Effector CD8-positive, alpha-beta T cell (primary cell): ENCODE measurements at places on chromosomes 7 and 10.

DNA sequence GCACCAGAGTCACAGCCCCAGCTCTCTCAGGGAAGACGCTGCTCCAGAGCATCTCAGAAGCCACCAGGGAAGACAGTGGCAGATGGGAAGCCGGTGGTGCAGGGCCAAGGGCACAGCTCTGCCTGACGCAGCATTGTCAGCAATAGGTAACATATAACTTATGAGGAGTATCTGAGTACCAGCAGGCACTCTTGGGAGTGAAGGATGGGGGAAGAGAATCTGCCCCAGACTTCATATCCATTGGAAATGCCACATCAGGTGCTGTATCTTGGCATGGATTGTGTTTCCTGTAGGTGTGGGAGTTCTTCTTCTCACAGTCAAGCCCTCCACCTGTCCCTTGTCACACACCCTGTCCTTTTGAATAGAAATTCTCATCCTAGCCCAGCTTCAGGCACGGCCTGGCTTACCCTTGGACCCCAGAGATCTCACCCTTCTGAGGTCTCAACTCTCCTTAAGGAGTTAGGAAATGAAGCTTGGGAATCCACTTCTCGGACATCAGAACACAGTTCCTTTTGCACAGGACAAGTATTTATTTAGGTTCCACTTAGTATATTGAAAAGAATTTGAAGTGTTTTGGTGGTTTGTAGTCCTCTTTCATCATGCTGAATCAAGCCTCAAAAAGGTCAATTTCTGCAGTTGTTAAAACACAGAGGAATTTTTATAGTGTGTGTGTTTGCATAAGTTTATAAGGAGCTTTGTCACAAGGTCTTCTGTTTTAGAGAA, 9.9 kb downstream of the EPDR1 start:
- DNase-seq: no peak

- no peak for DNase-seq
Observed at GRCh38 chr7:140676306-140676705, 3.6 kb downstream of the ADCK2 start.

GRCh38 chr10:77888356-77888703, 38.2 kb downstream of the DLG5 start:
- no peak for DNase-seq

GRCh38 chr10:87544721-87545120, 40.0 kb downstream of the MINPP1 start:
- no peak for DNase-seq

GRCh38 chr7:152107945-152108344, 82.5 kb downstream of the GALNT11 start:
- DNase-seq: no peak

GRCh38 chr7:131067220-131067619, 260.5 kb upstream of the MKLN1 start:
- DNase-seq: no peak

- no peak for DNase-seq
Observed at GRCh38 chr7:18234519-18234918, 206.9 kb upstream of the PRPS1L1 start.

- no peak for DNase-seq
Observed at GRCh38 chr7:148697256-148698006, 1.3 kb upstream of the CUL1 start.

- DNase-seq: peak; percentile 58
Observed at GRCh38 chr7:100119970-100120732, 717 bp downstream of the CNPY4 start.

DNA sequence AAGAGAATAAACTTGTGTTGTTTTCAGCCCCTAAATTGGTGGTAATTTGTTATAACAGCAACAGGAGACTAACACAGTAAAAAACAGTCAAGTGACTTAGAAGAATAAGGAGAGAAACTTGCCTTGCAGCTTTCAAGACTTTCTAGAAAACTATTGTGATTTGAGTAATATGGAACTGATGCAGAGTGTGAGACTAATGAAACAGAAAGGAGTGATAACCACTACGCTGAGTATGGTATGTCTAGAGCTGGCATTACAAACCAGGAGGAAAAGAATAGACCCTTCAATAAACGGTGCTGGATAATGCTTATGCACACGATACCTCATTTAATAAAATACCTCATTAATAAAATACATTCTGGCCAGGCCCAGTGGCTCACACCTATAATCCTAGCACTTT, 99.9 kb downstream of the CREM start:
- DNase-seq: no peak

DNA sequence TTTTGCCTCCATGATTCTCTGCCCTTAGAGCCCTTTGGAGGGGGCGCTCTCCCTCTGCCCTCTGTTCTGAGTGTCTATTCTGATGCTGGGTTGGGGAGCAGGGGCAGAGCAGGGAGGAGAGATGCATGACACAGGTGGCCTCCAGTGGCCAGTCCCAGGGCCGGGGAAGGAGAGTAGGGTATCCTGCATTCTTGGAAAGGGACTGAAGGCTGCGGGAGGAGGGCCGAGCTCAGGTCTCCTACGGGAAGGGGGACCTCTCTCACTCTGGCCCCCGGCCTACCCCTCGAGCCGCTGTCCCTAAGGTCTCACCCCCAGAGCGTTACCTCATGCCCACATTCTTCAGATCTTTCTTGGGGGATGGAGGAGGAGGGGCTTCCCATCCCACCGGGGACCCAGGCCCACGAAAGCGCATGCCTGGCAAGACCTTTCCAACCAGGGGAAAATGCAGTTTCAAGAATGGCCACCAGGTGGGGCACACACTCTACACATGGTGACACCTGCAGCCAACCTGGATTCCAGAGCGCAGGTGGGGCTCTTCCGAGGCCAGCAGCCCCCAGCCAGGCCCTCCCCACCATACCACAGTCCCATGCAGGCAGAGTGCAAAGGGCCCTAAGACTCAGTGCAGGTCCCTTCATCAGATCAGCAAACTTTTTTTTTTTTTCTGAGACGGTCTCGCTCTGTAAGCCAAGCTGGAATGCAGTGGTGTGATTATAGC, 86.4 kb downstream of the MYL10 start:
- peak; percentile 71 for DNase-seq

GRCh38 chr7:67542916-67543315, 546.3 kb downstream of the TYW1 start:
- no peak for DNase-seq

GRCh38 chr10:132205650-132206376, 19.1 kb downstream of the DPYSL4 start:
- DNase-seq: no peak

DNA sequence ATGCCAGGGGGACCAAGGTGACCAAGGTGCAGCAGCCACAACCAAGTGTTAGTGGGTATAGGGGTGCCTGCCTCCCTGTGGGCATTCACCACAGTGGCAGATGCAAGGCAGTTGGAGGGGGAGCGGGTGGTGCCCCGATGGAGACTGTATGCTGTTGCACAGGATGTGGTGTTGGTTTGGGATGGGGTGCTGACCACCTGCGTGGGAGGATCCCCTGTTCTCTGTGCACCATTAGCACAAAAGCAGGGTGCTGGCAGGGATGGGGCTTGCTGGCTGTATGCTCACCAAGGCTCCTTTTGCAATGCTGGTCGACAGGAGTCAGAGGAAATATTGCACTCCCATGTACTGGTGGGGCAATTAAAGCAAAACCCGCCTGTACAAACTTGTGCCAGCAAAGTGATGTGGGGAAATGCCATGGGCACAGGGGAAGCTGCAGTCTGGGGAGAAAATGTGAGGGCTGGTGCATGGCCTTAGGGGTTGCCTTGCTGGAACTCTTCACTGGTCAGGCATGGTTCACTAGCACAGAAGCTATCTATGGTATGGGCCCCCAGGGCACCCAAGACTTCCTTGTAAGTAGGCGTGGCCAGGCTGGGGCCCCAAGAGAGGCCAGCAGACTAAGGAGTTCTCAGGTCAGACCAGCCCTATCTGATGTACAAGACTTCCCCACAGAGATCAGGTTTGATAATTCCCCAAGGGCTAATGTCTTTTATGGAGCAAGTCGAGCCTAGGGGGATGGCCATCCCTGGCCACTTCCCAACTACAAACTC, 51.9 kb upstream of the GNAT3 start:
- DNase-seq: no peak

DNA sequence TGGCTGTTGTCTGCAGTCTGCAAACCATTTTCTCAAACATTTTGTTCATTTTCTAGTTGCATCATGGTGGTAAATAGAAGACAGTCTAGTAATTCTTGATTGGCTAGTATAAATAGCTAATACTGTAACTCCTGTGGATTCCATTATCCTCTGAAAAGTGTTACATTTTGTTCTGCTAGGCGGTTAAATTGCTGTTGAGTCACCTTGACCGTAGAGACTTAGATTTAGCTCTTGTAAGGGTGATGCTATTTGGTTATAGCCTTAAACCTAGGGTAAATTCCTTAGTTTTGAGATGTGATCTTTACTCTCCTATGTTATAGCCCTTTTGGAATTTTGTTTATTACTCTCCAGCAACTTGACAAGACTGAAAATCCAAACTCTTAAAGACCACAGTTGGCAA, 58.8 kb downstream of the SHOC2 start:
- DNase-seq: no peak

- no peak for DNase-seq
Observed at GRCh38 chr7:15439853-15440252, 122.0 kb downstream of the AGMO start.

DNA sequence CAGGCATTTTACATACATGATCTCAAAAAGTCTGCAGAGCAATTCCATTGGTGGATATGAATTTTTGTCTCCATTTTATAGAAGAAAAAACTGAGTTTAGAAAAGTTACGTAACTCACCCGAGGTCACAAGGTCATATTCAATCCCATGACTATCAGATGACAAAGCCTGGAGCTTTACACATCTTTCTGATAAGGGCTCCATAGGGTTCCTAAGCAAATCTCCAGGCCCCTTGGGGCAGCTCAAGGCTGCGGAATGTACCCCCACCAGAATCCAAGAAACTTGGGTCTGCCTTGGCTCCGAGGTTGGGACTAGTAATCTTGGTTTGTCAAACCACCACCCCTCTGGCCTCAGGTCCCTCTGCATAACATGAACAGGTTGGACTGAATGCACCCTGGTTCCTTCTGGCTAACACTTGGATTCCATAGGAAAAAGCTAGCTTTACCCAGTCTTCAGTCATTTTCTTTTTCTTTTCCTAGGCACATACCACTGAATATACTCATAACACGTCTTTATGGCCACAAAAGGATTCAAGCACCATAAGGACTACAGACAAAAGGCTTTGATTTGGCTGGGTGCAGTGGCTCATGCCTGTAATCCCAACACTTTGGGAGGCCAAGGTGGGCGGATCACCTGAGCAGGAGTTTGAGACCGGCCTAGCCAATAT, 55.5 kb downstream of the PIP4K2A start:
- DNase-seq: no peak

GRCh38 chr7:101935521-101936141, 118.2 kb downstream of the CUX1 start:
- no peak for DNase-seq

DNA sequence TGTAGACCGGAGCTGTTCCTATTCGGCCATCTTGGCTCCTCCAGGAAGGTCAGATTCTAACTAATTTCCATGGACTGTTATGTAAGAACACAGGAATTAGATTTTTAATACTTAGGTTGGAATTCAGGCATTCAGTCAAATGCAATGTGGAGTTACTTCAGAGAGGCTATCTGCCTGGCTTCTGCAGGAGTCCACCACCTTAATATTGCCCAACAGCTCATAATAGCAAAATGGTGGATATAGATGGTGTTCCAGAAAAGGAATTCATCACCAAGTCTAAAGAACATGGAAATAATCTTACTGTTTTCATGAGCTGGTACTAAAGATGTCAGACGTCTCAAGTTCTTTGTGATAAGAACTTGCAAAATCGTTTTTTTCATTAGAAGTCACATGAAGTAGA, 39.5 kb downstream of the CRHR2 start:
- DNase-seq: no peak

- DNase-seq: no peak
Observed at GRCh38 chr10:51342381-51342780, 268.1 kb downstream of the PRKG1 start.

DNA sequence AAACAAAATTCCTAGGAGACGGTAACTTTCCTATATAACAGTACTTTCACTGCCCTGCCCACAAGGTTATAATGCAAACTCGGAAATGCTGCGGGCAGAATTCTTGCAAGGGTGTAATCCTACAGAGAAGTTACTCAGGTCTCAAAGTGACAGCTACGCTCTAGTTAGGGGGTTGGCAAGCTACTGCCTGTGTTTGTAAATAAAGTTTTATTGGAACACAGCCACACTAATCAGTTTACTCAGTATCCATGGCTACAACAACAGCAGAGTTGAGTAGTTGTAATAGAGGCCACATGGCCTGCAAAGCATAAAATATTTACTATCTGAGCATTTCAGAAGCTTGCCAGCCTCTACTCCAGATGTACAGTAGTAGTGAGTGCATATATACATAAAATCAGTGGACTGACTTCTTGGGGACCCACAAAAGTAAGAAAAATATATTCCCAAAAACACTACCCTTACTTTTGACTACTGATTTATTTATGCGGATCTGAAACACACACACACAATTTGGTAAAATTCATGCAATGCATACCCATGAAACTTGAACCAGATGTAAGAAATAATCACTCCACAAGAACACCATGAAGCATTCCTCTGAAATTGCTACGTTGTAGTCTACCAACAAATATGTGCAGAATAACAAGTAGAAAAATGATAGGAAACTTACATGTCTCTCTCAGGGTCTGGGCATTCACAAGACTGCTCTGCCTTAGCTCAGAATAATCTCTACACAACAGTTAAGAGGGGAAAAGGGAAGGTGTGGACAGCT, 53.0 kb downstream of the SMURF1 start:
- no peak for DNase-seq

GRCh38 chr10:91528080-91528479, 104.8 kb downstream of the PPP1R3C start:
- no peak for DNase-seq

GRCh38 chr7:34123316-34123715, 218.0 kb downstream of the BMPER start:
- DNase-seq: no peak

DNA sequence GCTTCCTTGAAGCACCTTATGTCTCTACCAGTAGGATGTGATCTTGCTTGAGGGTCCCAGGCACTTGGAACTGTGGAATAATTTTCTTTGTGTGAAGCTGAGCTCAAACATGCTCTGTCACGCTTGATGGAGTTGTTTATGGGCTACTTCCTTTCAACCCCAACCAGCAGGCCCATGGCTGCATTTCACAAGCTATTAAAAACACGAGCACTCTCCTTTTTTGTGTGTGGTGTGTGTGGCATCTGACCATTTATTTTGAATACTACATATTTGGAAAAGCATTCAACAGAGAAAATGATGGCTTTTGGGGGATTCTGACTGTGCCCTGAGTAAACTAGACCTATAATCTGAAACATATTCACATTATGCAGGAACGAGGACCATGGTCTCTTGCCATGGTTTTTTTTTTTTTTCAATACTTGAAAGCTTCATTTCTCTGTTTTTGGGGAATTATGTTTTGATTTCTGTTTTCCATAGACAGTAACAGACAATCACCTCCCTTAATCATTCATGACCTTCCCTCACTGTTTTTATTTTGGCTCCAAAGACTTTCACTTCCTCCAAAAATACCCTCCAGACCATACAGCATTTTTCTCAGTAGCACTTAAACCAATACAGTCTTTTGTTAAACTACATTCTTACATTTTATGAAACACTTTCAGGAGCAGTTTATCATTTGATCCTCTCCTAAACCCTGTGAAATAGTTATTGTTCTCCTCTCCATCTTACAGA, 233.6 kb upstream of the BMPER start:
- no peak for DNase-seq
